Iris pigment epithelial cell (primary cell): ENCODE measurements at places on chromosomes 2 and 18.
A peak's percentile ranks its signal among the peaks of the same experiment; 100 is the strongest.

DNA sequence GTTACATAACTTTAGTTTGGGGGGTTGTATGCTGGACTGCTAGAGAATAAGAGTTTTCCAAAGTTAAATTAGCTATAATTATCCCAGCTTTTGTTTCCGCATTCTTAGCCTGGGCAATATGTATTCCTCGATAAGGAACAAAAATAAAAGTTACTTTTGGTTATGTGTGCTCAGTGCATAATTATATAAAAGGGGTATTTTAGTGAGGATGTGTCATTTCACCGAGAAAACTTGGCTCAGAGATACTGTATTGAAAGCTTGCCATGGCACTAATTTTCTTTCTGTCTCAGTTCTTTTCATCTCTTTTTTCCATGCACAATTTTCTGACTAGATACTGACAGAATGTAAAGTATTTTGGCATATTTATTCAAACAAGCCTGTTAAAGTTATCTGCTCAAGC, 28.2 kb downstream of the ARHGAP15 start:
- no peak for DNase-seq

DNA sequence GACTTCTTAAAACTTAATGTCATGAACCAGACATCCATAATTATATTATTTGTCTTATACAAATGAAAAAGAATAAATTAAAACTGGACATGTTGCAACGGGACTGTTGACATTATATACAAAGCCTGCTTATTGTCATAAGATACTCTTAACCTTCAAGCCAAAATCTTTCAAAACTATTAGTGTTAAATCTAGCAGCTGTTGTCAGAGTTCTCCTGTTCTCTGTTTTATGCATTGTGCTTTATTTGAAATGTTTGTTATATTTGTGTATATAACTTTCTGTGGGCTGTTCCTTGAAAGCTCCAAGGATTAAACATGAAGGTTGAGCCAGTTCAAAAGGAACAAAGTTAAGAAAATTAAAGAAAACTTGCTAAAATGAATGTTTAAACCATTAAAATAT, 335.5 kb upstream of the NT5C1B start:
- DNase-seq: peak; percentile 33

GRCh38 chr2:213189001-213189899, 37.8 kb upstream of the IKZF2 start:
- DNase-seq: peak; percentile 59

DNA sequence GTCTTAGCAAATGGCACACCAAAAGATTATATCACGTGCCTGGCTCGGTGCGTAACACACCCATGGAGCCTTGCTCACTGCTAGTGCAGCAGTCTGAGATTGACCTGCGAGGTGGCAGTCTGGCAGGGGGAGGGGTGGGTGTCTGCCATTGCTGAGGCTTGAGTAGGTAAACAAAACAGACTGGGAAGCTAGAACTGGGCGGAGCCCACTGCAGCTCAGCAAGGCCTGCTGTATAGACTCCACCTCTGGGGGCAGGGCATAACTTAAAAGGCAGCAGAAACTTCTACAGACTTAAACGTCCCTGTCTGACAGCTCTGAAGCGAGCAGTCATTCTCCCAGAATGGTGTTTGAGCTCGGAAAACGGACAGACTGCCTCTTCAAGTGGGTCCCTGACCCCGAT, 55.9 kb upstream of the FSHR start:
- no peak for DNase-seq

- no peak for DNase-seq
These were observed 41.2 kb downstream of the PAX3 start for GRCh38 chr2:222257645-222258044.

DNA sequence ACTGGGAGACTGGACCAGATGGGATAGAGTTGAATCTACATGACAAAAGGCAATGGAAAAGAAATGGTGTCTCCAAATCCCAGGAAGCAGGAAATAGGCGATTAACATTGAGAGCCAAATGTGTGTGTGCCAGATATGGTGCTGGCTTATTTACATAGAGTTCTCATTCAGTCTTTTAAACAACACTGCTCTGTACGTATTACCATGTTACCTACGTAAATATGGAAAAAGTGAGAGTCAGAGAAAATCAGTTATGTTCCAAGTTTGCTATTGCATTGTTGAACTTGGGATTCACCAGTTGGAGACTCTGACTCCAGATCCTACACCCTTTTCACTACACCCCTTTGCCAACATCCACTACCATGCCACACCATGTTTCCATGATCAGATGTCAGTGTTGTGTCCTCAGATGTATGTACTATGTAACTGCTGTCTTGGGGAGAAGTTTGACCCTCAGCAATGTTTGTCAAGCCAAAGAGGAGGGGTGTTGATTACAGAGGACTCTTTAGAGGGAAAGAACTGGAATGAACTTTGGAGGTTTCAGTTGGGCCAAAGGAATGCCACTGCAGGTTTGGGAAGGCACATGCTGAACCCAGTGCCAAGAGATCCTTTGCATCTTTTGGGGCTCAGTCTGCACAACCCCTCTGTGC, 19.6 kb upstream of the GREB1 start:
- no peak for DNase-seq

- DNase-seq: peak; percentile 14
These were observed 30.7 kb upstream of the KLHL14 start for GRCh38 chr18:32803568-32803967.

DNA sequence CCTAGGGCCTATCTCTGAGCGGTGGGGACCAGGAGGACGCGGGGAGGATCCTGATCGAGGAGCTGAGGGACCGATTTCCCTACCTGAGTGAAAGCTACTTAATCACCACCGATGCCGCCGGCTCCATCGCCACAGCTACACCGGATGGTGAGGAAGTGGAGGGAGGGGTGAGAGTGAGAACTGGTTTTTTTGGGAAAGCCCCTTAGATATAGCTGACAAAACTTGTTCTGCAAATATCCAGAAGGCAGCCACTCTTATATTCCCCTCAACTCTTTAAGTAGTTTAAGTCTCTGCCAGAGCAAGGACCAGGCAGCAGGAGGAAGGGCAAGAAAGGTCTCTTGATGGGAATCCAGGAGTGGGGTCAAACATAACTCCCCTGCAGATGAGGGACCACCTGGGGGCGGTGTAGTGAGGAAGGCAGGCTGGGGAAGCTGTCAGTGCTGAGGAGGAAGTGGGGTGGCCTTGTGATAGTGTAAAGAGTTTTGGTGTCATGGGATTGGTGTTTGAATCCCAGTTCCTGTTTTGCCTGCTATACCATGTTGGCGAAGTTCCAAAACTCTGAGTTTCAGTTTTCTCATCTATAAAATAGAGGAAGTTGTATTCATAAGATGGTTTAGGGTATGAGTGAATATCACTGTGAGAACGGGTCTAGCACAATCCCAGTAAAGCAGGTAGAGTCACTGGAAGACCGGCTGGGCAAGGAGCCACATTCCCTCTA, 3.4 kb downstream of the NAGK start:
- no peak for DNase-seq

DNA sequence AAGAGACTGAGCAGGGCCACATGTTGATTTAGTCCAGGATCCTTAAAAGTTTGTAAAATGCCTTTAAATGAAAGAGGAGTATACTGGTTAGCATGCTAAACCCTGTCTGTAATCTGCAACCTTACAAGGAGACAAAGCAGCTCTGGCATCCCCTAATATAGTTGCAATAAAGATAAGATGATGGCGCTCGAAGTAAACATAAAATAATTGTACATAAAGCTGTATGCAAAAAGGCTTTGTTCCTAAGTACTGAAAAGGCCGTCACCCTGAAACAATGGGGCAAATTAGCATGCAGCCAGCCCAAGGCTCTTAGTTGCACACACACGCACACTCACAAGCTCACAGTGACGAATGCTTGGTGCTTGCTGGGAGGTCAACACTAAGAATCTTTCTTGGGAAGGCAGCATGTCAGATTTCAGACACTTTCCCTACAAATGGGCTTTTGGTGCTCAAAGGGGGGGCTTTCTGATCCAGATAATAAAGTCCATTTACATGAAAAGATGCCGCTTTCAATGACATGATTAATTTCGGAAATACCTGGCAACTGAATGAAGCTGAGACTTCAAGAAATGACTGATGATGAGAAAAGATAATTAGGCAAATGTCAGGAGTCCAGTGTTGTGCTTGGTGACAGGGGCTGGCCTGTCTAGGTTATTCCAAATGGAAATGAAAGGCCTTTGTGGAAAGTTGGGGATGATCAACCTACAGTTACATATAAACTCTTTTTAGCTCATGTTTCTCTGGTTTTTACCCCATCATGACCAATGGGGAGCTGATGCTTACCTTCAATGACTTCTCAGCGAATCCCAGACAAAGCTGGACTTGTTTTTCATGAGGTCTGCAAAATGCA, 370.3 kb downstream of the MEIS1 start:
- DNase-seq: no peak

- DNase-seq: peak; percentile 42
These were observed 226.3 kb downstream of the CCDC85A start for GRCh38 chr2:56410140-56410539.

- no peak for DNase-seq
These were observed 30.5 kb downstream of the ASB1 start for GRCh38 chr2:238456970-238457926.

- peak; percentile 58 for DNase-seq
These were observed 73.4 kb downstream of the CDCA7 start for GRCh38 chr2:173427887-173428668.

GRCh38 chr18:76466410-76466991, 28.5 kb downstream of the ZNF516 start:
- DNase-seq: no peak

- DNase-seq: no peak
These were observed 103.2 kb downstream of the KLHL14 start for GRCh38 chr18:32669549-32670165.

DNA sequence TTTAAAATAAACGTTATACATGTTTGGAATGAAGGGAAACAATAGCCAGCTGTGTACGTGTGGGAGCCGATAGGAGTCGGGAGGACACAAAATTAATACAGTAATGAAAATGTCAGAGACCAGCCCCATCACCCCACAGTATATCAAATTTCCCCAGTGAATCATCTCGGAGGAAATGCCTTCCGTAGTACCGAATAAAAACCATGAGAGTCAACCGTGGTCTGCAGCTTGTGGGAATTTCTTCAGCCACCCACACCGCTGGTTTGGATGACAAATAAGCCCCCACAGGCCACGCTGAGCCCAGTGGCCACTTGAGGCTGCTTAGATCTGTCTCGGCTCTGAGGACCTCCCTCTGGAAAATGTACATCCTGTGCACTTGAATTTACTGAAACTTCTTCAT, 133.7 kb downstream of the COL6A3 start:
- peak; percentile 97 for DNase-seq

DNA sequence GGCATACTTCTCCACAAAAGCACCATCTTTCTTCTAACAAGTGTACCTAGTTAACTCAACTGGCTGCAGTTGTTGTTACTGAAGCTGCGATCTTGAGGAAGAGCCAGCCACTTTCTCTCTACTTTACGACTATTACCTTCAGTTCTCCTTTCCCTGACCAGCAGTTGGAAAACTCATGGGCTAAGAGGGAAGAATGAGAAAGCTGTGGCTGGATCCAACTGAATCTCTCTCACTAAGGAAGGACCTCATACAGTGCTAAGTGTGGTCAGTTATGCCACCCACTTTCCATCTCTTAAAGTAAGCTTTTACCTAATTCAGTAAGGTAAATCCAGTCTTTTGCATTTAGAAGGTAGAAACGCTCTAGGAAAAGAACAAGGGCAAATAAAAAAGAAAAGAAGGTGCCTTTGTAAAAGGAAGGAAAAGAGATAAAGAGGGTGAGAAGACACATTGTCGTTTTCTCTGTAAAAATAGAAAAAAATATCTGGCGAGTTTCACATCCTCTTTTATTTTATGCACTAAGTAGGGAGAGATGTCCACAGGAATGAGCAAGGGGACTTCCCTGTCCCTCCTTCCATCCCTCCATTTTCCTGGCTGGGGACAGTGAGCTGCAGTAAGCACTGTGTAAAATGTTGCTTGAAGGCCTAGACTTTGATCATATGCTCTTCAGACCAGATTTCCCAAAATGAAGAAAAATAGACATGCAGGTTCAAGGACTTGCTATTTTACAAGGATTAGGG, 73.4 kb downstream of the PLEKHM3 start:
- no peak for DNase-seq

DNA sequence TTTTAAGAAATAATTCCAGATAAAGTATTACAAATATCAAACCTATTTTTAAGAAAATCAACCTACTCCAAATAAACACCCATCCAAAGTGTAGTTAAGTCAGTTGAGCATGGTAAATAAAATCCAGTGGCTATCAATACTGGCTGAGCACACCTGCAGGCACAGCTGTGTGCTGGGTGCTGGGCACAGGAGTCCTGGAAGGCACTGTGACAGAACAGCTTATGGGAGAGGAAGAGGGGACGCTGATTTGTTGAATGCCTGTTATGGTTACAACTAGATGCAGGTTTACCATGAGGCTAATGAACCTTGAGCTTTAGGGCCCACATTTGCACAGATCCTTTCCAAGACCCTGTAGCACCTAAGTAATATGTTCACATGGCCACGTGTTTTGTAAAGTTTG, 202.7 kb downstream of the MTX2 start:
- no peak for DNase-seq

DNA sequence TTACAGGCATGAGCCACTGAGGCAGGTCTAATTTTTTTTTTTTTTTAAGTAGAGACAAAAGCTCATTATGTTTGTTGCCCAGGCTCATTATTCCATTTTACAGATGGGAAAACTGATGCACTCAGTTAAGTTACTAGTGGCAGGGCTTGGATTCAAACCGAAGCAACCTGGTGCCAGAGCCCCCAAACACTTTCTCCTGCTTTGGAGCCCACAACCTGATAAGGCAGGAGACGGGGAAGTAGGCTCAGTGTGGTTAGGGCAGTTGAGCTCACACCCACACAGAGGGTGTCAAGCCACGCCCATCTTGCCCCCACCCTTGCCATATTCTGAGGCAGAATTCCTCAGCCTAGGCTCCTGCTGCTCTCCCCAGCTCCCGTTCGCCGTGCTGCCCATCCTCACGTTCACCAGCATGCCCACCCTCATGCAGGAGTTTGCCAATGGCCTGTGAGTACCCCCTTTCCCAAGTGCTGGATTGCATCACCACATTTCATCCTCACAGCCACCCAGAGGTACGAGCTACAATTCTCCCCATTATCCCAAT, 5.8 kb upstream of the CTDSP1 start:
- DNase-seq: no peak

GRCh38 chr2:162369551-162369950, 25.6 kb downstream of the GCA start:
- DNase-seq: no peak

DNA sequence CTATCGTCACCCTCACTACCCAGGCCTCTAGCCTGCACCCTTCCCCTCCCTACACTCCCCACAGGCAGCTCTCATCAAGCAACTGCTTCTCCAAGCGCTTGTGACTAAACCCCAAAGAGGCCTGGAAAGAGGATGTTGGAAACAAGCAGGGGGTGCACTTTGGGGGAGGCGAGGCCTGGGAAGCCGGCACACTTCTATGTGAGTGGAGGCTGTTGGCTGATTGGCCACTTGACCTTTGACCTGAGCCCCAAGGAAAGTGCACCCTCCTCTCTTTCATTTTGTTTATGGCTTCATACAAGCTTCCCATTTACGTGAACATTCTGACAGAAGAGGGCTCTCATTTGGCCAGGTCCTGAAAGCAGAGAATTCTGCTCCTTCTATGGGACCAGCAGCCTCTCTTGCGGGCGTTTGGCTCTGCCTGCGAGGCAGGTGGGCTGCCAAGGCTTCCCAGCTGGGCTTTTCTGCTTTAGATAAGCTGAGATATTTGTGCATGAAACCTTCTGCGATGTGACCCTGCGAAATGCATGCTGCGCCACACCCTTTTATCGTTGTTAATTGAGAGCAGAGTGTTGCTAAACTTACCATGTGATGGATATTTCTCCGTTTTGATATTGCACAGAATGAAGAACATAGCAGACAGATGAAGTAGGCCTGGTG, 134.8 kb upstream of the NCK2 start:
- DNase-seq: no peak
